Epithelial cell of esophagus (primary cell): ENCODE measurements at places on chromosomes 1 and 21.

- DNase-seq, result peak; percentile 46
Observed at GRCh38 chr1:41394959-41395956, 34.0 kb downstream of the FOXO6 start.

DNA sequence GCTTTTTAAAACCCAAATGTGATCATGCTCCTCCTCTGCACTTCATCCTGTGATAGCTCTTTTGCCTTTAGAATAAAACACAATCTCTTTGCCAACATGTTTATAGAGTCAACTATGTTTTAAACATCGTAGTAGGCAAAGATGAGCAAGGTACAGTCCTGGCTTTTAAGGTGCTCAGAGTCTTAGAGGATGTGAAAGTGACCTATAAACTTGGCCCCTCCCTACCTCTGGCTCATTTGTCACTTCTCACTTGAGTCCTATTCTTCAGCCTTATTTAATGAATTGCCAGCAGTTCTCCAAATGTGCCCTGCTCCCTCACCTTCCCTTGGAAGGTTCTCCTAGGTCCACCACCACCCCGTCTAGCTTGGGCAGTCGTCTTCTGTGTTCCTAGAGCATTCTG, 617.0 kb upstream of the NR5A2 start:
- DNase-seq, result no peak

GRCh38 chr21:34881839-34882371, 167.2 kb downstream of the RUNX1 start:
- peak; percentile 85 for DNase-seq

GRCh38 chr21:38354746-38355145, 98.0 kb downstream of the KCNJ15 start:
- no peak for DNase-seq

DNA sequence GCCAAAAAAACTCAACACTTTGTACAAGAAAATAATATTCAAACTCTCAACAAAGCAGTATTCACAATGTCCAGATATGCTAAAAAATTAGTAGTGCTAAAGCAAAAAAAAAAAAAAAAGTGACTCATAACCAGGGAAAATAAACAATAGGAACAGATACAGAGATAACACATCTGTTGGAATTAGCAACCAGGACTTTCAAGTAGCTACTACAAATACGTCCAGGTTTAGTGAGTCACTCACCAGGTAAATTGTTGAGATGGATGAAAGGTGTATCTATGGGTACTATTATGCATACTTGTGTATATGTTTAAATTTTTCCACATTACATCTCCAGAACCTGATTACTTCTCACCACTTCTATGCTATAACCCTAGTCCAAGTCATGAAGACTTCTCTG, 144.8 kb upstream of the SLC35F3 start:
- peak; percentile 17 for DNase-seq

GRCh38 chr1:227255086-227255732, 63.1 kb downstream of the CDC42BPA start:
- DNase-seq, result no peak

DNA sequence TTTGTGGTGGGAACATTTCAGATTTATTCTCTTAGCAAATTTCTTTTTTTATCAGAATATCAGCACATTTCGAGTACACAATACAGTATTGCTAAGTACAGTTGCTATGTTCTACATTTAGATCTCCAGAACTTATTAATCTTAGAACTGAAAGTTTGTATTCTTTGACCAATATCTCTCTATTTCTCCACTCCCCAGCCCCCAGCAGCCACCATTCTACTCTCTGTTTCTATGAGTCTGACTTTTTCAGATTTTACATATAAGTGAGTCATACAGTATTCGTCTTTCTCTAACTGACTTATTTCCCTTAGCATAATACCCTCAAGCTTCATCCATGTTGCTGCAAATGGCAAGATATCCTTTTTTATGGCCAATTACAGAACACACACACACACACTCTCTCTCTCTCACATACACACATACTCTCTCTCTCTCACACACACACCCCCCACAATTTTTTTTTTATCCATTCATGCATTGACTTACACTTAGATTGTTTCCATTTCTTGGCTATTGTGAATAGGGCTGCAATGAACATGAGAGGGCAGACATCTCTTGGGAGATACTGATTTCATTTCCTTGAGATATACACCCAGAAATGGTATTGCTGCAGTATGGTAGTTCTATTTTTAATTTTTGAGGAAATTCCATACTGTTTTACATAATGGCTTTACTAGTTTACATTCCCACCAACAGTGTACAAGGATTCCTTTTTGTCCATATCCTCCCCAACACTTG, 15.7 kb downstream of the RPTN start:
- DNase-seq, result peak; percentile 16

DNA sequence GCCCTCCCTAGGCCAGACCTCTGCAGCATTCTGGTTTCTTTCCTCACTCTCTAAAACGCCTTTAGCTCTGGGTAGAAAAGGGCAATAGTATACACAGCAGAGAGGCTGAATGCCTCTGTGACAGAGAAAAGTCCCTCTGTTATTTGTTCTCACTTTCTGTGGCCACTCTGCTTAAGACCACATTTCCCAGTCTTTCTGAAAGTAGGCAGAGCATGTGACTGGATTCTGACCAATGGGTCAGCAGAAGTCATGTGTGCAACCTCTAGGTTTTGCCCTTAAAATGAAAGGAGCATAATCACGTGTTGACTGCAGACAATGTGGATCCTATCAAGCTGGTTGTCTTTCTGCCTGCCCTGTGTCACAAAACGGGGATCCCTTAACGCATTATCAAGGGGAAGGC, 79.7 kb upstream of the MARK1 start:
- DNase-seq, result no peak

DNA sequence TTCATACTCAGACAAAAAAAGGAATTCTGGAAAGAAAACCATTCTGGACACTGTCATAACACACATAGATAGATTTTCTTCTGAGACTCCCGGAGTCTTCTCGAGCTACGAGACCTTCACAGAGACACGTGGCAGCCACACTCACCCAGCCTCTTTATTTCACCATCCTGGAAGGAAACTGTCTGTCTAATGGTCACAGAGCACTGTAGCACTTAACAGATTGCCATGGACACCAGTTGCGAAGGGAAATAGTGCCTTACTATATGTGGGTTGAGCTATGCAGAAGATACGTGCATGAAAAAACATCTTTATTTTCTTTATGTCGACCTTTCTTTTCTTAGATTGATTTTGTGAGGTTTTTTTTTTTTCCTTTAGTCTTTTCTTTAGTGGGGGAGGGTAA, 57.9 kb downstream of the ZP4 start:
- no peak for DNase-seq

DNA sequence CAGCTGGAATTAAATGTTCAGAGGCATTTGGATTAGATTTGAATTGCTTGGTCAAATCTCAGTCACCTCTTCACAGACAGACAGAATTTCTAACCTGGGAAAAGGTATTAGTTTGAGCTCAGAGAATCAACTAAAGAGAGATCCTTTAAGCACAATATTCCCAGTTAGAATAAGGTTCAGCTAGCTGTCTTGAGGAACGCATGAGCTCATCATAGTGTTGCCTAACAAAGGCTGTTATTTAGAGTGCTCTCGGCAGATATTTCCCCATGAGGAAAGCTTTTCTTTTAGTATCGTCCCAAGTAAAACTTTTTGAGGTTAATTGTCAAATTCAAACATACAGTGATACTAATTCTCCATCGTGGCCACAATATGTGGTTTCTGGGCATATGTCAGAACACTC, 269.9 kb downstream of the HLX start:
- peak; percentile 31 for DNase-seq

- DNase-seq, result no peak
Observed at GRCh38 chr1:218985424-218985984, 188.2 kb upstream of the LYPLAL1 start.

GRCh38 chr1:218666263-218666662, 321.1 kb downstream of the TGFB2 start:
- no peak for DNase-seq

- peak; percentile 68 for DNase-seq
Observed at GRCh38 chr1:57796616-57797015, 372.8 kb upstream of the DAB1 start.

DNA sequence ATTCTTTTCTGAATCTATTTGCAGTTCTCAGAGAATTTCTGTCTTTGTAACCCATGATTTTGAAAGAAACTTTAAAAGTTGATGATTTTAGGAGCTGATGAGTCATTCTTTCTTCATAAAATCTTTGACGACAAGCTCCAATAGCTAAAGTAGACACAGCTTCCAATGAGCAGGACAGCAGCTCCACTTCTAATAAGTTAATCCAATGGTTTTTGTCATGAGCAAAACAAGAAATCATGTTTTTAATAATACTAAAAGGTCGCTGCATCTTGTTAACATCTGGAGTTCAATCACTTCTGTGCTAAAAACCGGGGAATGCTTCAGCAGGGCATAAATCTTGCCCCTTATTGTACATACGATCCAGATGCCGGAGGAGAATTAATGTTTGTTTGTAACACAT, 48.9 kb upstream of the GORAB start:
- DNase-seq, result no peak

DNA sequence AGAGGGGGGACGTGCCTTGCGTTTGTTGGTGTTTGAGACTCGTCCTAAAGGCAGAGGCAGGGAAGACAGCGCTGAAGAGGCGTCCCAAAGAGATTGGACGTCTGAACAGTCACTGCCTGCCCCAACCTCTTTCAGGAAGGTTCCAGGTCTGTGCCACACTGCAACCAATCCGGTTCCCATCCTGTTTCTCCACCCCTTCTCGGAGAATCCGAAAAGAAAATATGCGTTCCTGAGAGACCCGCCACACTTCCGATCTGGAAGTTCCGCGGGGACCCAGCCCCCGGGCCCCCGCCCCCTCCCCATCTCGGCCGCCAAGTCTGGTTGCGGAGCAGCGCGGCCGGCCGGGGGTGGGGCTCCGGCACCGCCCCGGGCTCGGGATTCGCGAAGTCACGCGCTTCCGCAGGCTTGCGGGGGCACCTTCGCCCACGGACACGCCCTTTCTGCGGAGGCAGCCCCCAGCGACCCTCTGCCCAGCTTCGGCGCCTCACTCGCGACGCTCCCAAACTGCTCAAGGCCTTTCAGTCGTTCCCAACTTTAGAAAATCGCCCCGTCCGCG, 124.5 kb upstream of the DPYD start:
- DNase-seq, result peak; percentile 56

- DNase-seq, result no peak
Observed at GRCh38 chr1:55194851-55195250, 20.3 kb downstream of the USP24 start.

DNA sequence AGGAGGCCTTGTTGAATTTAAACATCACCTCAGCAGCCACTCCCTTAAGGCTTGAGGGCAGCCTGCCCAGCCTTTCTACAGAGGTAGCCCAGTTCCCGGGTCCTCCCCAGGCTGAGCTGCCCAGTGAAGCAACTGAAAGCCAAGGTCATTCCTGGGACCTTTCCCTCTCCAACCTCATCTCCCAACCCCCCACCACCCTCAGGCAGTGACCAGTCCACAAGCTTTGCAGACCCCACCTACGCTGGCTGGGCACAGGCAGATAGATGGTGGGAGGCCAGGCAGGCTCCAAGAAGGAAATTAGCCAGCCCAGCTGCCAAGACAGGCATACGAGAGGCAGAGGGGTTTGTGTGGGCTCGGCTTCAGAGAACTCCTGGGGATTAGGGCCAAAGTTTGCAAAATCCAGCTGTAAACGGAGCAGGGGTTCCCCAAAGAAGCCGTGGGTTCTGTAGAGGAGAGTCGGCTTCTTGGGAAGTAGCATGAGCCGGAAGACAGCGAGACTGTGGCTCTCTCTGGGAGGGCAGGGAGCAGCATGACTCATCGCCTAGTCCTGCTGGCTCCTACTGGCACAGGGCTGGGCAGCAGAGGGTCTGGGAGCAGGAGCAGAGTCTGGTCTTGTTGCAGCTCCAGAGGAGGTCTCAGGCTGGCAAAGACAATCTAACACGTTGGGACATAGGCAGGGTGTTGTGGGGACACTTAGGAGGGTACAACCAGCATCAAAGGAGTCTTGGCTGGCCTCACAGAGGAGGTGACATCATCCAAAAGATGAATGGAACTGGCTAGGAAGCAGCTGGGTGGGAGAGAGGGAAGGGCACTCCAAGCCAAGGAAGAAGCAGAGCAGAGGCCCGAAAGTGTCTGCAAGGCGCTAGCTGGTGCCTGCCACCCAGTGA, 2.8 kb upstream of the ZC3H12A start:
- peak; percentile 88 for DNase-seq

- peak; percentile 61 for DNase-seq
Observed at GRCh38 chr1:98351561-98351960, 310.0 kb upstream of the SNX7 start.

DNA sequence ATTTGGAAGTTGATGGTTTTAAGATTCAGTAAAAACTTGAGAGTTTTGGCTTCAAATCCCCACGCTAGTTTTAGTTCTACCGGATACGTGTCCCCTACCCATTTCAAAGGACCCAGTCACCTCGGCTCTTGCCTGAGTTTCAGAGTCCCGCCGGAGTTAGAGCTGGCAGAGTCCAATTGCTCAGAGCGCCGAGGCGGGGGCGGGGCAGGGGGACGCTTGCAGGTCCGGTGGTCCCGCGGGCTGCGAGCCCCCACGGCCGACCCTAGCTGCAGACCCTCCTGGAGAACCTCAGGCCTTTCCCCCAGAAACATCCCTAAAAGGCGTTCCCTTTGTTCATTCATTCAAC, 765 bp upstream of the VPS45 start:
- no peak for DNase-seq

- no peak for DNase-seq
Observed at GRCh38 chr1:244139655-244140054, 88.6 kb downstream of the ZBTB18 start.

DNA sequence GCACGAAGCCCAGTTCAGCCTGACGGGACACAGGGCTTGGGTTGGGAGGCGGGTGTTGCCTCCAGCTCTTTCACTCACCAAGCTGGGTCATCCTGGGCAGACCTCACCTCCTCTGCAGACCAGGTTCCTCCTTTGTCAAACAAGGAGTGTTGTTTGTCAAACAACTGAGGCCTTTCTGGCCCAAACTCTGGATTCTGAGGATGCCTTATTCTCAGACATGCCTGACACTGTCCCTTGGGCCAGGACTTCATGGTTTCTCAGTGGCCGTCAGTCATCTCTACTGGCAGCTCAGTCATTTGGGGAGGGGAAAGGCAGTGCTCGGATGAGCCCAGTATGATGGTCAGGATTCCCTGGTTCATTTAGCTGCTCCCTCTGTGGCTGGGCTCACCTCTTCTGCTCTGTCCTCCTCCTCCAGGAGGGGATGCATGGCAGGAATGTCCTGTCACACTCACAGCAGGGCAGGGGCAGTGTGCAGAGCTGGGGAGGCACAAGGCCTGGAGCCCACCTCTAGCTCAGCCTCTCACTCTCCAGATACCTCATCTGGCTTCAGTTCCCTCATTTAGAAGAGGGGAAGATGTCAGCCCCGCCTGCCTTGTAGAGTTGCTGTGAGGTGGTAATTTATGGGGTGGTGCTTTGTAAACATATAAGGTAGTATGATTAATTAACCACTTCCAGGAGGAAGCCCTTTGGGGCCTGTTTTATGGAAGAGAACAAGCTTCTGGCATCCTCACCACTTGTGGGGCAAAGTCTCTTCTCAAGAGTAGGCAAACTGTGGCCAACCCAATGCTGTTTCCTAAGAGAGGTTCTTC, 20.6 kb downstream of the SLC2A1 start:
- DNase-seq, result peak; percentile 68

DNA sequence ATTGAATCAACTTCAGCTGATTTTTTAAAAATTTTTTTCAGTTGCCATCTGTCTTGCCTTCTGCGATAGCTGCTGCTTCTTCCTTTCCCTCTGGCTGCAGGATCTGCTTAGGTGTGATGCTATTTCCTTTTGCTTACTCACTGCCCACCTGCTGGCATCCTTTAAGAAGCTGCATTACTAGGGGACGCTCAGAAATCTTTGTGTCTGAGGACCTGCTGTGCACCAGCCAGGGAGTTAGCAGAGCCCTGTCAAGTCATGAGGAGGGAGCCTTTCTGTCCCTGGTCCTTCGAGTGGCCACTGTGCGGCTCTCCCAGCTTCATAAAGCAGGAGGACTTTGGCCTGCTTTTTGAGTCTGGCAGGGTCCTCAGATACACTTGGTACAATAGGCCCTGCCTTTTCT, 327.8 kb downstream of the USH2A start:
- no peak for DNase-seq
